ENCODE measurements at places on chromosomes 3 and 15.

- DNase-seq, result no peak
These were observed 370.6 kb downstream of the GBE1 start for GRCh38 chr3:81390796-81391195.

DNA sequence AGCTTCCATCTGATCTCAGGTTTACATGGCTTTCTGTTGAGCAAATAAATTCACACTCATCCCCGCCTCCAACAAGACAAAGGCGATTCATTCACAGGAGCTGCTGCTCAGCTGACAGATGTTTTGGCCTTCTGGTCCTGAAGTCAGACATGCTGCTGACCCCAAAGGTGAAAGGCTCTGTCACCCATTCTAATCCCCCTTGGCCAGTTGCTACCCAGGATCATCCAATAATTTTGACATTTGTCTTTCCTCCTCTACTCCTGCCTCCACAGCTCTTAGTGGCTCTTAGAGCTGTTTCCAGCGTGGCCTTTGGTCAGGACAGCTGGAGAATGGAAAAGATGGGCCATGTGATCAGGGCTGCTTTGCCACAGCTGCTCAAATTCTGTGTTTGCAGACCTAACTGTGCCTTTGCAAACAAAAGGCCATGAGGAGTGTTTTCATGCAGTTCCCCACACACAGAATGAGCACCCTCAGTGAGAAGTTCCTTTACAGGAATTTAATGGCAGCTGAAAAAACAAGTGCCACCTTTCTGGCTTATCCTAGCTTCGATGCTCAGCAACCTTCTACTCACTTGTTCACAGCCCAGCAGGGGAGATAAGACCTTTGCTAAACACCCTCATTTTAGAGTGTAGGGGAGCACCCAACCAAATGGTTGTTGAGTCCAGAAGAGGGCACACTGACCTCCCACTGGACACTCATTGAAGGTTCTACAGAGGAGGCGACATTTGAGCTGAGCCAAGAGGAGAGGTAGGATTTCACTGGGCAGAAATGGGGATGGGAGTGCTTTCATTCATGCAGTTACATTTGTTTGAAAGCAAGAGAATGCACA, 39.0 kb downstream of the CYP19A1 start:
- no peak for DNase-seq

DNA sequence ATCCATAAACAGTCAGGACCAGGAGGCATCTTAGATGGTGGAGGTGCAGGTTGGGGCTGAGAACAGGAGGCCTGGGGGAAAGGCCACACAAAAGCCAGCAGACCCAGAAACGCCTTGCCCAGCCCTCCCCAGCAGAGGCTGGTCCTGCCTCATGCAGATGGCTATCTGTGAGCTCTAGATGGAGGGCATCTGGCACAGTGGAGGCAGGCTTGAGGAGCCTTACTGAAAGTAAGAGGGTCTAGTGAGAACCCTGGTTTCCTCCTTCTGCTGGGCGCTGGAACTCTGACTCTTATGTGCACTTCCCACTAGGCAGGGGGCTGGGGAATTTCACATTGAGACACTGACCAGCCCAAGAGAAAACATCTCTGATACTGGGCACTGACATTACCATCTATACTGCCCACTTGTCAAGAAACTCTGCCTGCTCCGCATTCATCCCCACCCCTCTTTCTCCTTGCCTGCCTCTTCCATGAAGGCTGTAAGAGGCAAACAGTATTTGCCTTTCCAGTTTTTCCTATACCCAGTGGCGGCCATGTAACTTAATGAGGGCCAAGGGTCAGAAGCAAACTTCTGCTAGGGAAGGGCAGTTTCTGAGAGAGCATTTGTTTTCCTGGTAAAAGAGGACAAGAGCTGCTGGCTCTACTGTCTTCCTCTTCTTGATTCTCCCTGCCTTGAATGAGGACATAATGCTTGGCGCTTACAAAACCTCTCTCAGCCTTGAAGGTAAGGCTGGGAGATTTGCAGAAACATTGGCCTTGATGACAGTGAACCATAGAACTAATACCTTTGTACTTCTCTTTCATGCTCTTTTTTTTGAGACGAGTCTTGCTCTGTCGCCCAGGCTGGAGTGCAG, 4.4 kb upstream of the SCN5A start:
- DNase-seq, result no peak

DNA sequence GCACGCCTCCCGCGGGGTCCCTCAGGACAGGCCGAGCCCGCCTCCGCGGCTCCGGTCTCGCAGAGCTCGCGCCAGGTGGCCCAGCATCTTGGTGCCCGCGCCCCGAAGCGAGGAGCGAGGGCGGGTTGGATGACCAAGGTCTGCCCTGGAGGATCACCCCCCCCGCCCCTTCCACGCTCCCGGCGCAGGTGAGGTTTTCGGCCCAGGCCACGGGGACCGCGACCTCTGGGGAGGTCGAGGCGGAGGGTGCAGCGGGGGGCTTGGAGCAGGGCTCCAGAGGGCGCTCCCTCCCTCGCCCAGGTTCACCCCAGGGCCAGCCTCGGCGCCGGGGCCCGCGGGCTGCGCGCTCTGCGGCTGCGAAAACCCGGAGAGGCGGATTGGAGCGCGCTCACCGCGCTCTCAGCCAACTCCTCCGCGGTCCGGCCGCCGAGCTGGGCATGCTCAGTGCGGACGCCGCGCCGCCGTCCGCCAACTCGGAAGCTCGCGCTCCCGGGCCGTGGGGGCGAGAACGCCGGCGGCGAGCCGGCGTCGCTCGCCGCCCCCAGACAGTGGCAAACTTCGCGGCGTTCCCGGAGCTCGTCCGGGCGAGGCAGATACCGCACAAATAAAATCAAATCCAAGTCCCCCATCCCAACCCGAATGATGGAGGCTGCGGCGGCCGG, at the start of gene MED12L:
MED12L (plus strand) TSS at position 438 of the 662 bp plus-strand sequence. CDS start 1,263 bp downstream, outside the sequence.
- peak; percentile 32 for DNase-seq
